Retinal pigment epithelial cell (primary cell): ENCODE measurements at places on chromosomes 1 and 21.

GRCh38 chr1:186871784-186872183, 43.0 kb downstream of the PLA2G4A start:
- no peak for DNase-seq

GRCh38 chr1:2481885-2482284, 5.8 kb downstream of the PLCH2 start:
- DNase-seq = no peak

DNA sequence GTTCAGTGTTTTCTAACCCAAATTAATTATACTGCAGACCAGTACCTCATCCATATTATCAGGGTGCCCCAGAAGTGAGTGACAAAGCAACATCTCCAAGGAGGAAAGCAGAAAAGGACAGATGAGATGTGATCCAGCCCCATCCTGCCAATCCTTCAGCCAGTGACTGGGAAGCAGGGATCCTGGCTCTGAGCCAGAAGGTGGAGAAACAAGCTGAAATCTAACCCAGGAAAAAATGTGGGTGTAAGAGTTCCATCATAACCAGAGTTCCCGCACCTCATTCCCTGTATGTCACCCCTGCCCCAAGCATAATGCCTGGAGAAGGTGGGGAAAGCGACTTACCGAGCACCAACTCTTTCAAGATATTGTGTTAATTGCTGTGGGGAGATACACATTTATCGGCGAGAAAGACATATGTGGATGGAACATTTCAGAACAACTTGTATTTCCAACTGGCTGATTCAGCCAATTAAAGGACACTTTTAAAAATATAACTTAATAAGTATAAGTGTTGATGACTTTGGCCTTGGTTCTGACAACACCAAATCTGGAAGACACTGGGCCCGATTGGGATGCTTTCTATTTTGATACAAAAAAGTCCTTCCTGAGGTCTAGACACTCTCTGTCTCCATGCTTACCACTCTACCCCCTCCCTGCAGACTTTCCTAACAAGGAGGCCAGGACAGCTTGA, 14.9 kb downstream of the PLEKHA6 start:
- DNase-seq = no peak

- no peak for DNase-seq
Measured at GRCh38 chr1:226779561-226779960, 40.5 kb upstream of the ITPKB start.
